GM04503 (cell line): ENCODE measurements at places on chromosomes 7 and 10.

GRCh38 chr10:50679149-50679548 lies 55.4 kb upstream of the SGMS1 start:
- no peak for DNase-seq

DNA sequence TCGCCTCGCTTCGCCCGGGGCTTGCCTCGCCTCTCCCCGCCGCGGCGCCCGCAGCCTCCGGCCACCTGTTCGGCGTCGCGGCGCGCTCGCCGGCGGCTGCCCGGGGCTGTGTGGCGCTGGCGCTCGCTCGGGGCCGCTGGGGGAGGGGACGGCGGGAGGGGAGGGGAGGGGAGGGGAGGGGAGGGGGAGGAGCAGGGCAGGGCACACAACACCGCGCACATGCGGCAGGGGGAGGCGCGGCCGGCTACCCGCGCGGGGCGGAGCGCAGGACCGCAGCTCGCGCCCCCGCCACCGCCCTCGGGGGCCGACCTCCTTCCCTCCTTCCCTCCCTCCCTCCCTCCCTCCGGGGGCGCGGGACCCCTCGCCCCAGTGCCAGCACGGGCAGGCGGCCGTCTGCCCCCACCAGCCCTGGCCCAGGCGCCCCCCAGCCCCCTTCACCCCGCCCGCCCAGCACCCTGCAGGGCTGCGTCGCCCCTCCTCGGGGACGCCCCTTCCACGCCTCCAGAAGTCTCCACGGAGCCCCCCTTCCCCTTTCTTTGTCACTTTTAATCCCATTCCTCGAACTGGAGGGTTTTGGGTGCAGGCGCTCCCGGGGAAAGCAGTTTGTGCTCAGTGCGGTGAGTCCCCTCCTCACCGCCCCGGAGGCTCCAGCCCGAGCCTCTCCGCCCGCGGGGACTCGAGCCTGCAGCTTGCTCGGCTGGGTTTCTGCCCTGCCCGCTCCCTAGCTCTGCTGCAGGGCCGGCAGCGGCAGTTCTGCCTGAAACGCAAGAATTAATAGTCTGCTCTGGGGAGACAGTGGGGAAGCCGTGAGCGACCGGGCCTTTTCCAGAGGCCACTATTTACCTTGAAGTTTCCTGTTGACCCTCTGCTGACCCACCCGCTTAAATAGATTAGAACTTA lies at the start of gene PARD3:
Gene PARD3 (minus strand): TSS at position 112 of the 900 bp plus-strand sequence. CDS start 301 bp downstream, outside the sequence.
- DNase-seq, result no peak

DNA sequence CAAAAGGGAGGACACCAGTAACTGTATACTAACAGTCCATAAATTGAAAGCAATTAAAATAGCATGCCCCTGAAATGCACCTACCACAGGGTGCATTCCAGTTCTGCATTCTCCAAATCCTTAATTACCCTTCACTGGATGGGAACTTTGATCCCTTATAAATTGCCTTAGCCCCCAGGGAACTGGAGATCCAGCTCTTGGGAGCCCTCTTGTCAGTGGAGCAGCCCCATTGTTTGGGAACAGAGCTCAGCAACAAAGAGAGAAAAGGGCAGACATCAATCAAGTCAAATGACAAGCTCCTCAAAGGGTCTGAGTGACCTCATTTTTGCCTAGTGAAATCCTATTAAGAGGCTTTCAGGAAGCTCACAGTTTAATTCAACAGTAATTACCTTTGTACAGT lies 472.6 kb downstream of the XPNPEP1 start:
- DNase-seq, result no peak

DNA sequence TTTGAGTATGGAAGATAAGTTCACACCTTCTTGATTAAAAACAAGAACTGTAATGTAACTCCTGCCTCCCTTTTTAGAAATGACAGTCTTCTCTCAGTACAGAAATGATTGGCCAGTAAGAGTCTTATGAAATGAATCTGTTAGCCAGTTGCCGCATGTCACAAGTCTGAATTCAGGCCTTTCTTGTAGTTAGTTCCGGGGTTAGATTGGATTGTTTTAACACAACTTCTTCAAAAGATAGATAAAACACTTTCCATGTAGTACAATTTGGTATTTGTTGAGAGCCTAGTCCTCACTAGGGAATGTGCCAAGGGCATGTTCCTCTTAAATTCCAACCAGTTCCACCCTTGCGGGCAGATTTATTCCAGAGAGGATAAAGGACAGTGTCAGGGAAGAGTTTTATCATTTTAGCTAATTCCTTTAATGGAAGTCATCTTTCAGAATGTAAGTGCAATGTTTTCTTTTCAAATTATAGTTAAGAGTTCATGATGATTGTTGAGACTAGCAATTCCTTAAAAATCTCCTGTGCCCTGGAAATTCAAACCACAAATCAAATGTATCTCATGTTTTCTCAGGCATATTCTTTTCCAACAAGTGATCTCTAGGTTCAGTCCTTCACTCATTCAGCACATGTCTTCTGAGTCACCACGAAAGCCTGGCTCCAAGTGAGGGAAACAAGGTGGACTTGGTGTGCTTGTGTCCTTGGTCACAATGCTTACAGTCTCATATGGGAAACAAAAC lies 4.1 kb downstream of the FHIP2A start:
- peak; percentile 89 for DNase-seq

GRCh38 chr10:95841661-95842498 lies 65.9 kb upstream of the CC2D2B start:
- DNase-seq, result peak; percentile 13

GRCh38 chr7:55296070-55296469 lies 69.1 kb upstream of the LANCL2 start:
- DNase-seq, result no peak

GRCh38 chr7:50367100-50367499 lies 62.6 kb downstream of the IKZF1 start:
- DNase-seq, result no peak
